ENCODE measurements at places on chromosomes 6 and 20.

- DNase-seq = no peak
These were observed 31.7 kb upstream of the MAS1L start for GRCh38 chr6:29519291-29520010.

DNA sequence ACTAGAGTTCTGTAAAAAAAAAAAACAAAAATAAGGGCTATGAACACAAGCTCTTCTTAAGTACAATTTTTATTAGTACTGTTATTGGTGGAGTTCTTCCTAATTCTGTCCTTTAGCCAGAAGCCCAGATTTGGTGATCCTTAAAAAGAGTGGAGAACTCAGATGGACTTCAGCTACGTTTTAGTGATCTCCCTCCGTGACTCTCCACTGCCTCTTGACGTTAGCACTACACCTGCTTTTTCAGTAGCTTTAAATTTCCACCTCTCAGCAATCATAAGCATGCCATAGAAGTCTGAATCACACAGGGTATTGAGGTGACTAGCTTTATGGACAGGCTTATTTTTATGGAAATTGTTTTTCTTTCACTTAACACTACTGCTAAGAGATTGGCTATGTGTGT lies 17.7 kb downstream of the DHX35 start:
- DNase-seq = no peak

GRCh38 chr6:126063512-126064146 lies 77.3 kb downstream of the TRMT11 start:
- no peak for DNase-seq

- peak; percentile 22 for DNase-seq
These were observed 51.7 kb downstream of the CTNNBL1 start for GRCh38 chr20:37745553-37745952.

DNA sequence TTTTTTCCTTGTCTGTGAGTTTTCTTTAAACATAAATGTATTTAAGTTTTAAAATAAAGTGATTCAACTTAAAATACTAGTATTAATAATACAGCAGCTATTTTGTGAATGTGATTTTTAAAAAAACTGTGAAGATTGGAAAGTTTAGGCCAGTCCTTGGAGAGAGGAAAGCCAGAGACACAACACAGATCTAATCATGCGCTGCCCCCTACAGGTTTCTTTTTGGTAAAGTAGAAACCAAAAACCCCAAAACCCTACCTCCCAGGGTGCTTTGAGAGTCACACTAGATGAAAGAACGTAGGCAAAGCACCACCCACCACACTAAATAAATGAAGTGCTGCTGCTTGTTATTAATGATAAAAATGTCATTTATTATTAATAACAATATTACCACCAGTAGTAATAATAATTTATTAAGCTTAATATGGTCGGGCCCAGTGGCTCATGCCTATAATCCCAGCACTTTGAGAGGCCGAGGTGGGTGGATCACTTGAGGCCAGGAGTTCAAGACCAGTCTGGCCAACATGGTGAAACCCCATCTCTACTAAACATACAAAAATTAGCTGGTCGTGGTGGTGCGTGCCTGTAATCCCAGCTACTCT lies 33.7 kb downstream of the SLC9A8 start:
- peak; percentile 68 for DNase-seq

DNA sequence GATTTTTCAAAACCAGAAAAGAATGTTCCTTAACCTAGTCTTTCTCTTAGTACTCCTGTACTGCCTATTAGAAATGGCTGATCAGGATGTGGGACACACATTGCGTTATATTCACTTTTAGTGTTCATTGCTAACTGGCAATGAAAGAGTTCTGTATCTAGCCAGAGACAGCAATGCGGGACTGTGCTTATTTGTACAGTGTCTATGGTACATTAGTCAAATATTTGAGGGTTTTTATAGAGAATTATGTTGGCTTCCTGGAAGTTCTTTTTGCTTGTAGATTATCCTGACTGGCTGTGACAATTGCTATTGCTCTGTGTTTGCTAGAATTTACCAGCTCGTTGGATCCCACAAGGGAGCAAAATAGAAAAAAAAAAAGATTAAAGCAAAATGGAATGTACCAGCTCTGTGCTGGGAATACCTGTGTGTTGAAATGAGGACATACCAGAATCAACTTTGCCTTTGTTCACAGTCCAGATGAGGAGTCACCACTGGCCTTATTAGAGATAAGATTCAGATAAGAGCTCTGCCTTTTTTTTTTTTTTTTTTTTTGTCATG lies 22.4 kb upstream of the IFNGR1 start:
- DNase-seq = no peak

DNA sequence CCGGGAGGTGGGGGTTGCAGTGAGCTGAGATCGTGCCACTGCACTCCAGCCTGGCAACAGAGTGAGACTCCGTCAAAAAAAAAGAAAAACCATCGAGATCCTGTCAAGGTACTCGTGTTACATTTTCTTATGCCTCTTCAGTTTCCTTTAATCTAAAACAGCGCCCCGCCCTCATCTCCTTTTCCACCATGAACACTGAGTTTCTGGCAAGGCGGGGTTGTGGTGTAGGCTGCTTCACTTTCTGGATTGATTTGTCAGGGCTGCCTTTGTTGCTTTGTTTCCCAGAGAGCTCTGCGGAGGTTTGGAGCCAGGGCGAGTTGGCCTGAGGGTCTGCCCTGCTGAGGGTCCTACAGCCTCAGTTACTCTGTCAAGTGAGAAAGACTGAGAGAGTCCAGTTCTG lies 8.9 kb downstream of the ITPR3 start:
- no peak for DNase-seq

- DNase-seq = peak; percentile 27
These were observed 5.7 kb downstream of the PACRG start for GRCh38 chr6:162733489-162733888.

GRCh38 chr20:58550275-58551059 lies 35.3 kb upstream of the APCDD1L start:
- no peak for DNase-seq

DNA sequence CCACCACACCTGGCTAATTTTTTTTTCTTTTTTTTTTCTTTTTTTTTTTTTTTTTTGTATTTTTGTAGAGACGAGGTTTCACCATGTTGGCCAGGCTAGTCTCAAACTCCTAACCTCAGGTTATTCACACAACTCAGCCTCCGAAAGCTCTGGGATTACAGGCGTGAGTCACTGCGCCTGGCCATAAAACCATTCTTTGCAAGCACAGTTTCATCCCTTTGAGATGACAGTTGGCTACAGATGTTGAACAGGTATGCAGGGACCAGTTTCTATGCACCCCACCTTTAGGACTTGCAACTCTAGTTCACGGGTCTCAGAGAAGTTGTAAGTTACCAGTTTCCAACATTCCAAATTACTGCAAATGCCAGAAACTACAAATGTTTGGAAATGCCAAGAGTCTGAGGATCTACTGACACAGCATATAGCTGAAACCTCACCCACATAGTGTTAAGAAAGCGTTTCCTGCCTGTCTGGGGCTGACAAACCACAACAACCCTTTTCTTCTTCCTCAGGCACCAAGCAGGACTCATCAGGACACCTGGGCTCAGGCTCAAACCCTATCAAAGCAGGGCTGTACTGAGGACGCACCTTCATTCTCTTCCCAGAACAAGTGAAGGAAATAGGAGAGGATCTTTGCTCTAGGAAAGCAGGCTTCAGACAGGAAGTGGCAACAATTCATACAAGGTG lies 22.9 kb downstream of the ARHGAP18 start:
- DNase-seq = peak; percentile 73

DNA sequence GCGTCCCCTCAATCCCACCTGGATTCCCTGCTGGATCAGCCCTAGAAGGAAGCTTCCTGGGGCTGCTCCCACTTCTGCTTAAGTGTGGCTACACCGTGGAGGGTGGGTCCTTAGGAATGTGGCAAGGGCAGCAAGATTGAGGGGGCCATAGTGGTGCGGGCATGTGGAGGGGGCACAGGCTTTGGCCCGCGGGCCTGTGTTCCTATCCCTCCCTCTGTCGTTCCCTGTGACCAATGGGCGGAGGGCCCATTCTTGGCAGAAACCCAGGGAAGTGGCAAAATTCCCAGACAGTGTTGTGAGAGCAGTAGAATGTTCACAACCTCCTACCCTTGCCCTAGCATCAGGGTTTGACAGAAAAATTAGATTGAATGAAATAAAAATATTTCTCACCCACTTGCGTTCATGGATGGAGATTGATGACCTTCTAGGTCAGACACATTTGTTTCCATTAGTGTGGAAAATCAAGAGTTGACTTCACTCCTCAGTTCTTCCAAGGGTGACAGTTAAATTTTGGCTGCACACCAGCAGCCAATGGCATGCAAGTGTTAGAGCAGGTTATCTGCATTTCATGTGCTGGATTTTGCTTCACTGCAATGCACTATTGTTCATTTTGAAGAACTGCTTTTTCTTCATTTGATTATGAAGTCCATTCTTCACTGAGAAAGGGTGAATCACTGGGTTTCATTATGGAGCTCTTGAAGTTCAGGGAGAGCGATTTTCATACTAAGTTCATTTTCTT lies 49.3 kb upstream of the AHI1 start:
- DNase-seq = no peak

DNA sequence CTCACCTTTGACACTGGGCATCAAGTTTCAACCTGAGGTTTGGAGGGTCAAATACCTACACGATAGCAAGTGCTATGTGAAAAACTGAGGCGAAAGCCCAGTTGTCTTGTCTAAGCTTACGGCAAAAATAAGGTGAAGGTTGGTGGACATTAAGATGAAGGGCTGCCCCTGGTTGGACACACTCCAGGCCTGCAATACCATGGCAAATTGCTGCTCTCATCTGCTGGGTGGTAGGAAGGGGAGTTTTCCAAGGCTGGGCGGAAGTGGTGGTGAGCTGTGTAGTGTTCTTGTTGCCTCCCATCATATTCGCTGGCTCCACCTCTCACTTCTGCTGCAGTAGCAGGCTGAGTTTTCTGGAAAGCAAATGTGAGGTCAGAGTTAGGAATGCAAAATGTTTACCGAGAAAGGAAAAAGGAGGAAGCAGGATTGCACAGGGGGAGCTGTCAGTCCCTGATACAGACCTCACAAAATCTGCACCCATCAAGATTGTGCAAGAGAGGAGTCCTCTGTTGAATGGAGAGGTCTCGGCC lies 33.7 kb downstream of the SCP2D1 start:
- no peak for DNase-seq

GRCh38 chr20:58584881-58585752 lies 66.0 kb upstream of the STX16 start:
- DNase-seq = no peak

GRCh38 chr6:2900821-2901644 lies 2.1 kb downstream of the SERPINB9 start:
- no peak for DNase-seq

All from CD4-positive, alpha-beta T cell treated with Interleukin-4 for 4 hours (primary cell).